ENCODE measurements at places on chromosomes 1 and 21.

- DNase-seq: peak; percentile 90
Measured at GRCh38 chr1:21585037-21585436, 75.8 kb downstream of the ALPL start.

- DNase-seq: peak; percentile 64
Measured at GRCh38 chr1:24748191-24749121, 3.2 kb downstream of the CLIC4 start.

DNA sequence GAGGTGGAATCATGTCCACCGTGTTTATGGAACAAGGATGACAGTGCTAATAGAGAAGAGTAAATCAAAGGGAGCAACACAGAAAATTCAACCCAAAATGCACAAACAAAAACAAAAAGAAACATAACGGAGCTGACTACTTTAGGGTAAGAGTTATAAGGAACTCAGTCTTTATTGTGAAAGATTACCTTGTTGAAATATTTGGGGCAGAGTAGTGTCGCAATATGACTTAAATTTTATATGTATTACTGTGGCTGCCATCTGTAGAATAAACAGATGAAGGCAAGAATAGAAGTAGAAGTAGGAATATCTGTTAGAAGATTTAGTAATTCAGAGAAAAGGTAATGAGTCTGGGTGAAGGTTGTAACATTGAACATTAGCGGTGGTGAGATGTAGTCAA lies 913.9 kb downstream of the BRINP3 start:
- no peak for DNase-seq

DNA sequence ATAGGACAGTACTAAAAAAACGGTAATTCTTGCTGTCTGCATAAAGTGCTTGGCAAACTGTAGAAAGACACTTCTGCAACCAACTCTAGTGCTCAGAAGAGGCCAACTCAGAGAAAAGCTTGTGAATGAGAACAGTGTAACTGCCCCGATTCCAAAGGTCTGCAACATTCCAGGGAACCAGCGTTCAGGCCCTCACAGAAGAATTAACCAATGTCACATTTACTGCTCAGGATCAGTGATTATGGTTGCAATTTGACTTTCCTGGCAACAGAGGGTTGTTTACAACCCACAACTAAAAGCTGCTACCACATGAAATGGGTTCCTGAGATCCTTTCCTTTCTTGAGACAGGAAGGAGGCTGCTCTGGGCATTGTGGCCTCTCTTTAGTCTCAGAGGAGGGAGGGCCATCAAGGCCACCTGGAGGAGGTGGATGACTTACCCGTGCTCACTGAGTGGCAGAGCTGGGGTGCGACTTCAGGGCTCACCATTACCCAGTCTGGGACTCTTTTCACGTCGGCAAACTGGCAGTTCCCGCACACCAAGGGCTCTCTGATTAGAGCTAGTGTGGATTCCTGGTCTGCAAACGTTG lies 15.3 kb downstream of the SRSF4 start:
- DNase-seq: no peak

DNA sequence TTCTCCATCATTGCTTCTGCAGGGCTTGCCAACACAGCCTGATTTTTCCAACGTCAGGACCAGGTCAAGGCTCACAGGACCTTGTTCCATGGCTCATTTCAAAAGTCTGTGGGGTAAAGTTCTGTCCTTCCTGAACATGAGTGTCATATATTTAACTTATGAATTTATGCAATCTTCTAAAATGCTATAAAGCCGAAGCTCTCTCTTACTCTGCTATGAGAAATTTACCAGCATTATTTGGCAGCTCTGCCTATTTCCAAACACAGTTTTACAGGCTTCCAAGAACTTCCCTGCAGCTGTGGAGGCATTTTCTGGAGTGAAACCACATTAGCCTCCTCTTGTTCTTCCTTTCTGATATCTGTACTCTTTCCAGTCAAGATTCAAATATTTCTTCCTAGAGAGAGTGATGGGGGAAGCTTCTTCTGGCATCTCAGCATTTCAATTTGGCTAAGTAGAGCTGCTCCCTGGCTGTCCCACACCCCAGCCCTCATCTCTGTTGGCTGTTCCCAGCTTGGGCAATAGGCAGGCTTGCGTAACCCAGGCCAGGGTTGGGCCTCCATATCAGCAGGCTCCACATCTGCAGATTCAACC lies 15.6 kb upstream of the HMGCS2 start:
- DNase-seq: no peak

- DNase-seq: no peak
Measured at GRCh38 chr1:194104247-194104844, 917.9 kb upstream of the B3GALT2 start.

- DNase-seq: no peak
Measured at GRCh38 chr1:29986986-29987385, 736.4 kb downstream of the MATN1 start.

- DNase-seq: peak; percentile 98
Measured at GRCh38 chr1:1358433-1359271, at the start of gene MXRA8. MXRA8 (minus strand) TSS chr1:1358555; CDS start chr1:1358504, 51 bp downstream.

DNA sequence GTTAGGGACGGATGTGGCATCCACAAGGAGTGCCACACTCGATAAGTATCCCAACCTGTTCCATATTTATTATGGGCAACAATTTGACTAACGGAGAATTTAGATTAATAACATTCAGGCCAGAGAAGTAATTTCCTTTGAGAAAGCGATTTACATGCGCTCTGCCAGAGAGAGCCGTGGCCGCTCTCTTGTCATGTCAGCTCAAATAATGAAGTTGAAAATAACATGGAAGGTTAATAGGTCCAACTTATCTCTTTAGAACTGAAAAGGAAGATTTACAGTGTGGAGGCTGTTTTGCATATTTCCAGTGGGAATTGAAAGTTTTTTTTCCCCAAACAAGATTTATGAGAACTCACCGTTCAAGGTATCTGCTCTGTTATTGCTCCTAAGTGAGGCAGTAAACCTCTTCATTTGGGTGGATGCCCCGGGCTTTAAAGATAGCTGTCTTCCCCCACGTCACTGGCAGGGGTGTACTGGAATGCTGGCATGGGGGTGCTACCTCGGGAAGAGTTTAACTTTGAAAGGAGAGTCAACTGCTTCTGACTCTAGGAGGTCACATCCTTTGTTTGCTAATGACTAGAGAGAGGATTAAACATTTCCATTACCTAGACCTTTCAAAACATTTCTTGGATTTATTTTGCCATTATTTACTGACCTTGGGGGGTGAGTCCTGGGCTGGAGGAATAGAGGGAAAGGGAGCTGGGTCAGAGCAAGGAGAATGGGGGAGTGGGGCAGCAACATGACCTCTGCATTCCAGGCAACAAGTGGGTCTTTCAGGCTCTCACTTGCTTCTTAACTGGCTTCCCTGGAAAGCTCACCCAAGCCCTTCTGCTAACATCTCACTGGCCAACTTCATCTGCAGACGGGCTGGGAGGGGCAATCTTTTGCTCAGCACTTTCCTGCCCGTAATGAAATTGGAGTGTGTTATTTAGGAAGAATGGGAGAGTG lies 204.2 kb downstream of the CAMTA1 start:
- no peak for DNase-seq

DNA sequence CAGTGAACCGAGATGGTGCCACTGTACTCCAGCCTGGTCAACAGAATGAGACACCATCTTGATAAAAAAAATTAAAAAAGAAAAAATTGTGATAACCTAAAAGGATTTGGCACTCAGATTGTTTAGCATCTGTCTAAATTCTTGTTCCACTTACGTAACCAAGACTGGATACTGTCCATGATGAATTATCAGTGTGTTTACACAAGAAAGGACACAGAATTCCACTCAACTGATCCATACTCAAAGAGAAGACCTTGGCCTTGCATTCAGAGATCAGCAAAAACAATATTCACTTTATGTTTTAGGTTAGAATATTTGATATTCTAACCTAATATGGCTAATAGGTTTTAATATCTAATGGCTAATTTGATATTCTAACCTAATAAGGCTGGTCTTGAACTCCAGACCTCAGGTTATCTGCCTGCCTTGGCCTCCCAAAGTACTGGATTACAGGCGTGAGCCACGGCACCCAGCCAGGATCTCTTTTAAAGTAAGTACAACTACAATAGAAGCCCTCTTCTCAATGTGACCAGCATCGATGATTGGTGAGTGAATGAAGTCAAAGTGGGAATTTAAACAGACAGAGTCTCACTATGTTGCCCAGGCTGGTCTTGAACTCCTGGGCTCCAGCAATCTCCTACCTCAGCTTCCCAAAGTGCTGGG lies 43.1 kb upstream of the COX20 start:
- peak; percentile 90 for DNase-seq

DNA sequence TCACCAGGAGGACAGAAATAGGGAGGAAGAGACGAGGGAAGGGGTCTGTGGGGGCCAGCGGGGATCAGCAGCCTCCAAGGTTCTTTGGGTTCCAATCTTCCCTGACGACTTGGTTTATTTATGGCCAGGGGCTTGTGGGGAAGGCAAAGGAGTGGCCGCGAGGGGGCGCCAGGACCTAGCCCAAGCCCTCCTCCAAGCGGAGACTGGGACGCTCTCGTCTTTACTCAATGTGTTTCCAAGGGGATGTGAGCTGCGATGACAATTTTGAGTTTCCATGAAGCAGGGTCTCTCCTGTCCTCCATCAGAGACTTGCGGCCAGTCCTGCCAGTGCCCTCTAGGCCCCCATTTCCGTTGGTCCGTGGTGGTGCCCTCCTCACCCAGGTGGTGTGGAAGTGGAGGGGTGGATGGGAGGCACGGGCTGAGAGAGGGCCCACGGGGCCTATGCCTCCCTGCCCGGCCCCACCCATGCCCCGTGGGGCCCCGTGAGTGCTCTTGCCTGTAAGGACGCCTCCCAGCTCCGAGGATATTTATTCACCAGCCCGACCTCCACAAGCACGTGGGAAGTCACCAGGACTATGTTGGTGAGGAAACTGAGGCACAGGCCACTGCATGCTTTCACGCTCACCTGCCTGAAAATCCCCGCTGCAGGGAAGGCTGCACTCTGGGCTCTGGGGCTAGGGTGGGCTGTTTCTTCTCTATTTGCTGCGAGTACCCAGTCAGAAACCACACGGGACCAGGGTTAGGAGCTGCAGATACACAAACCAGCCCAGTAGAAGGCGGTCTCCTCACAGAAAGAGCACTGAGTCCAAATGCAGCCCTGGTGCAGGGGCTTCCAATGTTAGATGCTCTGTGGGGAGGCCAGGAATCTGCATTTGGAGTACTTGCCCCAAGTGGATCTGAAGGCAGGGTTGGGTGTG lies 26.5 kb downstream of the DMRTB1 start:
- peak; percentile 98 for DNase-seq

DNA sequence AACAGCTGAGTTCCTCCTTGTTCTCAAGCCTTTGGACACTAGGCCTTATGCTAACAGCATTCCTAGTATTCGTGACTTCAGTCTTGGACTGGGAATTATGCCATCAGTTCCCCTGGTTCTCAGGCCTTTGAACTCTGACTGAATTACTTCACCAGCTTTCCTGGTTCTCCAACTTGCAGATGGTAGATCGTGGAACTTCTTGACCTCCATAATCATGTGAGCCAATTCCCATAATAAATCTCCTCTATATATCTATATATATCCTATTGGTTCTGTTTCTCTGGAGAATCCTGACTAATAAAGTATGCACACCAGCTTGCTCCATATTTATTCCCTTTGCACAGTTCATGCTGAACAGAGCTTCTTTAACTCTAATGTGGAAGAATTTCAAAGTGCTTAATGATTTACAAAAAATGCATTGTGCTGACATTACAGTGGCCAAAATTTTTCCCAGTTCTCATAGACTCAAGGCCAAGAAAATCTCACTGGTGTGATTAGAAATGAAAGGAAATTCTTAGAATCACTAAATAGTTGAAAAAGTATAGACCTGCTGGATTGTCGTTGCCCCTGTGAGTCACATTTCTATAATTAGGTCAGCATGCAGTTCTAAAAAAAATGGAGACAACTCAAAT lies 462.9 kb upstream of the ADAMTS5 start:
- DNase-seq: peak; percentile 13

DNA sequence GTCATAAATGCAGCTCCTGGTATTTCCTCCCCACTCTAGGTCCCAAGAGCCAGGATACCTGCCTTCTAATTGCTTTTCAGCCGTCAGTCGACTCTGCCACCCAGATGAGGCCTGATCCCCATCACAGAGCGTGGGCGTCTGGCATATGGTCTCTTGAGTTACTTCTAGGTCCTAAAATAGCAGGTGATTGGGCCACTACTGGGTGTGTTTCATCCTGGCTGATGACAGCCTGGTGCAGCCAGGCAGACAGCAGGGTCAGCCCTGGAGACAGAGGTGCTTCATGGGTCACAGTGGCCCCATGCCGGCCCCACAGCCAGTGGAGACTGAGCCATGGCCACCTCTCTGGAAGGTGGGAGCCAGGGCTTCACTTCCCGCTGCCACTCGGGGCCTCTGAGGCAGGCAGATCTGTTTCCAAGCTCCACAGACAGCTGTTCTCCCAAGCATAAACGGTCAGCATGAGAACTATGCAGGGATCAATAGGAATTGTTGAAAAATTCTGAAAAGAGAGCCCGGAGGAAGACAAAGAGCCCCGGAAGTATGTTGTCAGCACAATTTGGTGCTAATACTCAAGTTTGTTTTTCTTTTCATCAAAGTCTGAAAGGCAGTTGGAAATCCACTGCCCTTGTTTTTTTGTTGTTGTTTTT lies 83.0 kb downstream of the MAN1C1 start:
- DNase-seq: no peak

- DNase-seq: no peak
Measured at GRCh38 chr1:165467706-165468105, 22.8 kb upstream of the RXRG start.

DNA sequence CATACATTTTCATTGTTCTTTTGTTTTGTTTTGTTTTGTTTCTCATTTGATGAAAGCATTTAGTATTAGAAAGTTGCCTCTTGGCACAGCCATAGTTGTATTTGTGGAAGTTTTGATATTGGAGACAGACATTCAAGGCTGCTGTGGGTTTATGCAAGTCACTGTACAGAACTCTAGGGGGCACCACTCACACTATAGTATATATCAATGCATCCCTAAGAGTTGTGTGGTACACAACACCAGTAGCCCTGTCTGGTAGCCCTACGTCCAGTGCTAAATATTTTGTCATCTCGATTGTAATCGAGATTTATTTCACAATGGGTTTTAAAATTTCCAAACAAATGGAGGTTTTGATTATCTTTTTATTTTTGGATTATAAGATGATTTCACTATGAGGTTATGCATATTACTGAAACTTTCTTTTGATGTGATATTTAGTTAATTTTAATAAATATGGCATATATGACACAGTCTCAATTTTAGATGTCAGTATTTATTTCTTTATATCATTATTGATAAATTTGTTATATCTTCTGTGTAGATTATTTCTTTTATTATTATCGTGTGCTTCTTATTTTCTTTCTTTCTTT lies 112.2 kb downstream of the NR5A2 start:
- DNase-seq: peak; percentile 91

DNA sequence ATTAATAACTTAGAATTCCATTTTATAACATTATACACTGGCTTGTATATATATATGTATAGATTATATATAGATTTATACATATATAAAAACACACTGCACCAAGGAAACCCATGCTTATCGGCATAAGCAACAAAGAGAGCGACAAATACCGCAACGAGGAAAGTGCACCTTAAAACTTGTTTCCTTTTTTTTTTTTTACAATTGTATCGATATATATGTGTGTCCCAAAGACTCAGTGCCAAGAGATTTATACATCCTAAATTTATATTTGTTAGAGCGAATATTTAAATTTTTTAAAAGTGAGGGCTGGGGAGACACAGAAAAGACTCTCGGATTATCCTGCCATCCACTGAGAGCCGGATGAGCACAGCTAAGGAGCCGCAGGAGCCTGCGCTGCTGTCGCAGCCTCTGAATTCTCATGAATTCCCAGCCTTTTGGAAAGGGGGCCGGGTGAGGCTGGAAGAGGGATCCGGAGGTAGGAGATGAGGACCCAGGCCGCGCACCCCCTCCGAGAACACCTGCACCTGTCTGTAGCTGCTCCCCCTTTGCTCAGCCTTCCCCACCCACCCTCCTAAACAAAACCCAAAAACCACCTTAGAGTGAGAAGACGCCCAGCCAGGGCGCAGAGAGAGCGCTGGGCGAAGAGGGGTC lies 5.2 kb downstream of the DMRTA2 start:
- peak; percentile 74 for DNase-seq

All from osteoblast (primary cell).